ENCODE measurements at places on chromosomes 7 and 10. TPM values are rescaled to one million over a fixed set of nuclear protein-coding genes. Genes with fewer than 3 reads are reported as not detected.

The PTPN12 gene
- total RNA-seq: 29.7 TPM

GRCh38 chr7:141558544-141559183 lies 7.5 kb downstream of the AGK start:
- DNase-seq: no peak

DNA sequence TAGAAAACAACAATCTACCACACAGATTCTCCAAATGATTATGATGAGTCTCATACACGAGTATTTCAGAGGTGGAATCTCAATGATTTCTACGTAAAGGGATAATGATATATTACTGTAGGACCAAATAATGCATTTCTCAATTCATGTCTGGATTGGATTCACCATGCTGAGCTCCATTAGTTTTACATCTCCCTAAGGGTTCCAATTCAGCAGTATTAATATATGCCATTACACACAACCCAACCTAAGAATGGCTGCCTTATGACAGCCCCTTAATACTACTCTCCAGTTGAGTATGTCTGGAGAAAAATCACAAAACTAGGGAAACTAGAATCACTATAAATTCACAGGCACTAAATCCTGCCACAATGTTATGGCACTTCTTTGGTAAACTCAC lies 234.3 kb upstream of the PLXNA4 start:
- no peak for DNase-seq

DNA sequence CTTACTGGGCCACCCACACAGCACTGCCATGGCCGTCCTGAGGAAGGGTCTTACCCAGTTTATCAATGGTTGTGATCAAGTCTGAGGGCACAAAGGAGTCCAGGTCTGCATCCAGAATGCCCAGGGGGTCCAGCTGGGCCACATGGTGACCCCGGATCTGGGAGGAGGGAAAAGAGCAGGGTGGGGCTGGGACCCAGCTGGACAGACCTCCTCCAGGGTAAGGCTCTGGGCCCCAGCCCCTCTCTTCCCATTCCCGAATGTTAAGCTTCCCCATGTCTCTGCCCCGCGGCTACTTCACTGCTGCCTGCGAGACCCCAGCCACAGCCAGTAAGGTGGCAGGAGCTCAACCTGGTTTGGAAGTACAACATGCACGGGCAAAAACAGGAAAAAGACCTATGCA lies 9.5 kb downstream of the OGDHL start:
- no peak for DNase-seq

DNA sequence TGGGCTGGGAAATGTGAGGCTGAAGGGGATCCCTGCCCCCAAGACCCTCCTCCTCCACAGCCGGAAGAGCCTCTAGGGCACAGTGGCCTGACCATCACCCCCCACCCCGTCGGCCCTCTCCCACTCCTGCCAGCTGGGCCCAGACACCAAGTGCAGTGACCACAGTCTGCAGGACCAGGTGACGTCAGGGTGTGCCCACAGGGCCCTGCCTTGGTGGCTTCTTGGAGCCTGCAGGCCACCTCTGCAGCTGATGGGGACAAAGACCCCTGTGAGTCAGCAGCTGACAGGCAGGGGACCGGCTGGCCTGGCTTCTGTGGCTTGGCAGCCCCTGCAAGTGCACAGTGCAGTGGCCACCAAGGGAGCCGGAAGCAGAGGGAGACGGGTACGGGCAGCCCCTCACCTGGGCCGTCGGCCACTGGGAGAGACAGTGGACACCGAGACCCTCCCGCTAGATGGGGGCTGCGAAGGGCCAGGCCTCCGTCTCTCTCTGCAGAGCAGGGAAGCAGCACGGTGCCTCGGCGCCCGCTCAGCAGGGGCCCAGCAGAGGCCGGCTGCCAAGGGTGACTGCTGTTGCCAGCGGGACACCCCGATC lies 274.6 kb downstream of the ELFN1 start:
- DNase-seq: peak; percentile 47

Measured in right lobe of liver (tissue), 6 donors.